Stimulated activated CD8-positive, alpha-beta memory T cell treated with anti-CD3 and anti-CD28 coated beads, Interleukin-7, amount 100 ng/mL, for 1 hour (primary cell): ENCODE measurements at places on chromosomes 2 and 18.

DNA sequence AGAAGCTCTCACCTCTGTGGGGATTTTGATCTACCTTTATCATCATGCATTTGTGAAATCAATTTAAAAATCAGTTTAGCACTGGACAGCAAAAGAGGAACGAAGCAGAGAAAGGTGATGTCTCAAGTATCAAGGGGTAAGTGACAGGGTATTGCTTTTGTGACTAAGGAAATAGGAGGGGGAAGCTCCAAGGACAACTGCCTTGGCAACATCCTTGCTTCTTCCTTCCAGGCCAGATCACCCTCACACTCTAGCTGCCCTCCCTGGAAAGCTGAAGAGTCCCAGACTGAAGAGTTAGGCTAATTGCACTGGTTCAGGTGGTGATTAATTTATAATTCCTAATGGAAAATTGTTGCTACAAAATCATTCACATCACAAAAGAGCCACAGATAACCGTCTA is 859.1 kb upstream of the ACVR2A start:
- DNase-seq, result no peak

GRCh38 chr2:217203086-217203485 is 343.2 kb upstream of the TNP1 start:
- no peak for DNase-seq

DNA sequence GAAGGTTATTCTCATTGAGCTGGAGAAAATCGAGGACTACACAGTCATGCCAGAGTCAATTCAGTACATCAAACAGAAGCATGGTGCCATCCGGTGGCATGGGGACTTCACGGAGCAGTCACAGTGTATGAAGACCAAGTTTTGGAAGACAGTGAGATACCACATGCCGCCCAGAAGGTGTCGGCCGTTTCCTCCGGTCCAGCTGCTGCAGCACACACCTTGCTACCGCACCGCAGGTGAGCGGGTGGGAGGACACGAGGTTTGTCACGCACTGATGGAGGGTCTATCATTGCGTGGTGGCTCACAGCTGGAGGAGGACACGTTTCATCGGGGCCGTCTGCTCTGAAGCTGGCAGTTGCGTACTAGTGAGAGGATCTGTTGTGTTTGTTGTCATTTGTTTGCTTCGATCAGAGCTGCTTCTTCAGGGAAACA is 48.2 kb downstream of the IL1RL2 start:
- DNase-seq, result no peak

GRCh38 chr2:40401896-40402295 is 50.0 kb downstream of the SLC8A1 start:
- no peak for DNase-seq
